CD4-positive, alpha-beta T cell treated with Interleukin-15 for 4 hours (primary cell): ENCODE measurements at places on chromosomes 7 and 10.

GRCh38 chr7:103773726-103774125 is 215.7 kb downstream of the RELN start:
- no peak for DNase-seq

DNA sequence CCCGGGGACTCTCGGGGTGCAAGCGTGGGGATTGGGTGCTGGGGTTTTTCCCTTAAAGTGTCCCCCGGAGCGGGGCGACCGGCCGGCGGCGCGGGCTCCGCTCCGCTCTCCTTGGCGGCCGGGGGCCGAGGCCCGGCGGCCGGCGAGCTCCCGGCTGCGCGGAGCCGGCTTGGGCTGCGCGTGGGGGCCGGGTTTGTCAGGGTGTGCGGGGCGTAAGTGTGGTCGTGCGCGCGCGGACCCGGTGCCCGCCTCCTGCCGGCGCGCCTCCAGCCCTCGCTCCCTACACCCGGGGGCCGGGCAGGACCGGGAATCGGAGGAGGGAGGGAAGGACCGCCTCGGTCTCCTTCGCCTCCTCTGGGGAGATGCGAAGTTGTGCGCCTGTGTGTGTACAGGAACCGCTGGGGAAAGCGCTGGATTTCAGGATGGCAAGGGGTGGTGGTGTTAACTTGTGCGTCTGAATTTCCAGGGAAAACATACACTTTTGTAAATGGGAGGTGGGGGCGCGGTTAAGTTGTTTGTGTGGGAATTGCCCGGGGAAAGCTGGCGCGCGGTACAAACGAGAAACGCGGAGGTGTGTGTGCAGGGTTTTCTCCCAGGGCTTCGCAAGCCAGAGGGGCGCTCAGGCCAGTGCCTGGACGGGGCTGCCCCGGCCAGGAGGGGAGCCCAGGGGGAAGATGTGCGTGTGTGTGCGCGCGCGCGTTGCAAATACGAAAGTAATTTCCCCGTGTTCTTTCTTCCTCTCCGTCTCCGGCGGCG is 737 bp downstream of the ZMIZ1 start:
- DNase-seq, result peak; percentile 32

GRCh38 chr10:42943025-42943818 is 133.6 kb upstream of the RET start:
- no peak for DNase-seq

- no peak for DNase-seq
These were observed 85.3 kb upstream of the RET start for GRCh38 chr10:42991442-42992098.

GRCh38 chr7:88664630-88665233 is 94.8 kb upstream of the ZNF804B start:
- no peak for DNase-seq

DNA sequence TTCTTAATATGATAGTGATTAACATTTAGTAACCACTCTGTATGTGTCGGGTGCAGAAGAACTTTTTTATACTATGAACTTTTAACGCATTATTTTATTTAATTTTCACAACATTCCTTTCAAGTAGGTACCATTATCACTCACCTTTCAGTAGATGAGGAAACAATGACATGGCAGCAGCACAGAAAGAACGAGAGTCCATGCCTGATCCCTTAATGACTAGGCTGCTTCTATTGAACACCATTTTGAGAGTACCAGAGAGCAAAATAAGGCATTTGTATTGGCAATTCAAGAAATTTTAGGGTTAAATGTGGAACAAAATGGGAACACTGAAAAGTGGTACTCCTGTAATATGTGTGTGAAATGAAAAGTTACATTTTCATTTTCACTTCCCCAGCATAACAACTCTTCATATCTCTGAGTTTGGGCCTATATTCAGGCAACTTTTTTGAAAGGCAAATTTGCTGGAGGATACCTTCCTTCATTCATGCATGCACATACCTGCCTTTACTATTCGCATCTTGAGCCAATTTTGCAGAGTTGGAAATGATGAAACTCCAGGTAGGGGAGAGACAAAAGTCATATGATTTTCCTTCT is 12.8 kb downstream of the LRRN3 start:
- no peak for DNase-seq

DNA sequence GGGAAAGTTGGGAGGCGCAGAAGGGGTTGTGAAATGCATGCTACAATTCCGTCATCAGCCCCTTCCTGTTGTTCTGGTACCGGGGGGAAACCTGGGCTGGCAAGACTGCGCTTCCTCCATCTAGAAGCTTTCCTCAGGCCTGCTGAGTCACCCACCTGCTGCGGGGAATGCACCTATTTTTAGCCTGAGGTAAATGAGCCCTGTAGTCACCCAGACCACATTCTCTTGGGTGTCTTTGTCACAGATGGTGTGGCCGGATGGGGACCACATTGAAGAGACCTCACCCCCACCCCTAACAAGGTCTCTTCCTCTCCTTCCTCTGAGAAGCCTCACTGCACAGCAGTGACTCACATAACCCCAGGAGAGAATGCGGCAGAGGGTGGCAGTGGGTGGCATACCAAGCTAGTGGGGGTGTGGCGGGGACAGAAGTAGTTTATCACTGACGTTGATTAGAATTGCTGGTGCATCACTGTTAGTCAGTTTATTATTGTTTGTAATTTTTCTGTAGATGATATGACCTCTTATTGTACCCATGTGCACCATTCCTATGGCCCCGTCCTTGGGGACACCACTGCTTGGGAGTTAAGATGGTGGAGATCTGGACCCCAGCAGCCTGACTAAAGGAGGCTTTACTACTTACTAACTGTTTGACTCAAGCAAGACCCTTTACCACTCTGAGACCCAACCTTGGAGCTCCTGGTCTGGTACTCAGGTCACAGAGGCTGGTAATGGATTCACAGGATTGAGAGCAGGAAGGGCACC is 83.0 kb upstream of the DUSP5 start:
- peak; percentile 96 for DNase-seq
